ENCODE measurements at places on chromosomes 11 and 22. TPM values are rescaled to one million over a fixed set of nuclear protein-coding genes. Genes with fewer than 3 reads are reported as not detected.

GRCh38 chr11:73381589-73381988 lies 5.4 kb downstream of the RELT start:
- H3K4me3 ChIP-seq: no peak overlapping the region
- no peaks in the 10 kb centered on the region for H3K36me3 ChIP-seq
- H3K4me1 ChIP-seq: peaks cover 63% of the 10 kb centered on the region

DNA sequence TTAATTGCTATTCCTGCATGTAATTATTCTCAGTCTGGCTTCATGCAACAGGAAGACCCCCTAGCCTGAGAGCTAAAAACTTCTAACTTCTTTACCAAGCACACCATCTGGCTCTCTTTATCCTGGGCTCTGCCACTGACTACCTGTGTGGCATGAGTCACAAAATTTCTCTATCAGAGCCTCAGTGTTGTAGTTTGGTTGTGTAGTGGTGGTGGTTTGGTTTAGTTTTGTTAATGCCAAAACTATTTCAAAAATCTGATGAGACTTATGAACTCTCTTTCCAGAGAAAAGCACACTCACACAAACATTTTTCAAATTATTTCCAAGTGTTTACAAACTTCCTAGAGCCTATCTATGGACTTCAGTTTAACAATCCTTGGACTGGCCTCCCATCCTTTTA lies 7.5 kb upstream of the IL17RA start:
- no peak overlapping the region for H3K4me3 ChIP-seq
- no peaks in the 10 kb centered on the region for H3K4me1 ChIP-seq
- no peaks in the 10 kb centered on the region for H3K36me3 ChIP-seq
- peaks cover 1% of the 10 kb centered on the region for H3K27me3 ChIP-seq
- no peak overlapping the region for H3K27ac ChIP-seq
- DNase-seq: no peak

GRCh38 chr11:26297189-26297975 lies 34.5 kb upstream of the ANO3 start:
- no peak overlapping the region for H3K27ac ChIP-seq
- no peak overlapping the region for H3K4me3 ChIP-seq

DNA sequence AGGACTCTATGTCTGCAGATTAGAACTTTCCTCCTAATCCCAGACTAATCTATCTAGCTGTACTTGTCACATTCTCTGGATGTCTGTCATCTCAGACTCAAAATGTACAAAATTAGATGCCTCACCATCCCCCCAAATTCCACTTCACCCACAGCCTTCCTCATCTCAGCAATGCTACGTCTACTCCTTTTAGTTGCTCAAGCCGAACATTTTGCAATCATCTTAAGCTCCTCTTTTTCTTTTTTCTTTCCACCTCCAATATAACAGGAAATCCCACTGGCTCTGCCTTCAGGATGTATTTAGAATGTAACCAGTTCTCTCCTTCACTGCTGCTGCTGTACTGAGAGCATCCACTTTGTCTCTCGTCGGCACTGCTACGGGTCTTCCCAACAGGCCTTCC lies 1091.8 kb downstream of the TBC1D22A start:
- no peaks in the 10 kb centered on the region for H3K36me3 ChIP-seq
- DNase-seq: no peak
- H3K4me3 ChIP-seq: no peak overlapping the region
- no peaks in the 10 kb centered on the region for H3K4me1 ChIP-seq

- H3K4me1 ChIP-seq: no peaks in the 10 kb centered on the region
- no peaks in the 10 kb centered on the region for H3K36me3 ChIP-seq
- DNase-seq: no peak
- no peak overlapping the region for H3K4me3 ChIP-seq
- H3K27me3 ChIP-seq: peaks cover 2% of the 10 kb centered on the region
Observed at GRCh38 chr11:70159627-70160570, 43.2 kb upstream of the FADD start.

Gene APOA4
- polyA plus RNA-seq: not detected

Gene CENPM
- 4.3 TPM for polyA plus RNA-seq

Gene RBFOX2
- 1.2 TPM for polyA plus RNA-seq

Gene USH1C
- not detected for polyA plus RNA-seq

Gene MS4A6A
- polyA plus RNA-seq: 34.2 TPM

Gene BDNF
- polyA plus RNA-seq: not detected
